Activated T-helper 1 cell treated with Interleukin-2 at 50 U/mL for 16 hours (primary cell): ENCODE measurements at places on chromosomes 1 and 21.

DNA sequence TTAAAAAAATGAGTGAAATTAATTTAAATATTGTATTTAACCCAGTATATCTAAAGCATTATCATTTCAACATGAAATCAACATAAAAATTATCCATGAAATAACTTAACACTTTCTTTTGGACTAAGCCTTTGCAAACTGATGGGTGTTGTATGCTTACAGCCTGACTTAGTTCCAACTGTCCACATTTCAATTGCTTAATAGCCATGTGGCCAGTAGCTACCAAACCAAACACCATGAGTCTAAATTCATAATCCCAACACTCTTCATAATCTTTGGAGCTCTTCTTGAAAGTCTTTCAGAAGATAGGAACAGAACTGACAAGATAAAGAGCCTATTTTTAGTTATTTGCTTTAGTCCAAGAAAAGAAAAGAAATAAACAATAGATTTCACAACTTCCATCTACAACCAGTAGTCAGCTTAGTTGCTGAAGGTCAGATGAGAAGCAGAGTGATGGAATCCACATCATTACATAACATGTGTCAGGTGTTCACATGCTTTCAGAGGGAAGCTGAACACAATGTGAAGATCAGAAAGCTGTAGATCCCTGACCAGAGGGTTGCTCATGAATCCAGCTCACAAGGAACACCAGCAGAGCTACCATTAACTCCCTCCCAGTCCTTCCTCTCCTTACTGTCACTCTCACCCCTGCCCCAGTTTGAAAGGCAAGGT, 144.0 kb upstream of the ZNF648 start:
- no peak for DNase-seq

GRCh38 chr1:207336559-207337467, 15.3 kb downstream of the CD55 start:
- no peak for DNase-seq

DNA sequence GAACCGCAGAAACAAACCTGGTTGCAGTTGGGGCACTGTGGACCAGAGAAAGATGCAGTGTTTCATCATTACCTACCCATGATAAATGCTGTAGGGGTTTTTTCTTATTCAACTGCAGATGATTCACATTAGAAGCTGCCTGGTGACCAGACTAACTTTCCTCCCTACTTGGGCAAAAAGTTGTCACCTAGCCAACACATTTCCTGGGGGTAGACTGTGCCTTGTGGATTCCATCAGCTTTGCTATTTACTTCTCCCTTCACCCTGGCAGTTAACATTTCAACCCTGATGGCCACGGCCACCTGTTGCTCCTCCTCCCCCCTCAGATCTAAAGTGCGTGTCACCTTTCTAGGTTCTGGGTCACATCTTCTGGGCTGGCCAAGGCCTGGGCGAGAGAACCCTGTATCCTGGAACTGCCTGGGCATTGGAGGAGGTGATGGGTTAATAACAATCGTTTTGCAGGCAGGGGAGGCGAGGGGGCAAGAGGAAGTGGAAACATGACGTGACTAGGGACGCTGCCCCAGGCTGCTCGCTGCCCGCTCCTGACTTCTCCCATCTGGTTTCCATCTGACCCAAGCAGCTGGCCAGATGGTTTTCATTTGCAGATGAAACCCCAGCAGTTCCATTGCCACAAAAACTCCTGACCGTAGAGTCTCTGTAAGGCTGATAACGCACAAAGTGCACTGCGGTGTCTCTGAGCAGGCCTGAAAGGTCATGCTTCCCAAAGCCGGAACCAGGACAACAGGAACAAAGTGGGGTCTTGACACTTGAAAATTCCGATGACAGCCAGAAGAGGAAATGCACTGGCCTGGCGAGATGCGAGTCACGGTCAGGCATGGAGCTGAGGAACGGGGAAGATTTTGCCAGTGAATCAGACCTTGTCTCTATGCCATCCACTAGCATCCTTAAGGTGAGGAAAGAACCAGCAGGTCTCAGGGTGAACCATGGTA, 36.6 kb downstream of the CAPZB start:
- DNase-seq, result no peak

- no peak for DNase-seq
These were observed 97.2 kb downstream of the ZFYVE9 start for GRCh38 chr1:52238887-52239707.

GRCh38 chr1:24236789-24237371, 49.8 kb upstream of the IFNLR1 start:
- no peak for DNase-seq

DNA sequence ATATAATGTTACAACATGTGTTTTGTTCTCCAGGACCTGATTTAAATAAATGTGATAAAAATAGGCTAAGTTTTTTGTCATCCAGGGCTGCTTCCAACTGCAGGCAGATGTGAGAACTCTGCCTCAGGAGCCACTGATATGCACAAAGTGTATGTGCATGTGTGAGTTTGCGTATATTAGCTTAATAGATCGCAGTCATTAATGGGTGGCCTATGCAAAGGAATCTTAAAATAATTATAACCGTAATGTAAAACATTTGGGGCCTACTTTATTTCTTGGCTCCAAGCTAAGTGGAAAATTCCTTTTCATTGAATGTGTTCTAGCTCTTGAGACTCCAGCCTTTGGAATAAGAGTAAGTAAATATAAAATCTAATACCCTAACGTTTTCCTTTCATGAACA, 16.8 kb downstream of the DHX9 start:
- no peak for DNase-seq

GRCh38 chr21:21233051-21233450, 234.8 kb downstream of the NCAM2 start:
- DNase-seq, result no peak

DNA sequence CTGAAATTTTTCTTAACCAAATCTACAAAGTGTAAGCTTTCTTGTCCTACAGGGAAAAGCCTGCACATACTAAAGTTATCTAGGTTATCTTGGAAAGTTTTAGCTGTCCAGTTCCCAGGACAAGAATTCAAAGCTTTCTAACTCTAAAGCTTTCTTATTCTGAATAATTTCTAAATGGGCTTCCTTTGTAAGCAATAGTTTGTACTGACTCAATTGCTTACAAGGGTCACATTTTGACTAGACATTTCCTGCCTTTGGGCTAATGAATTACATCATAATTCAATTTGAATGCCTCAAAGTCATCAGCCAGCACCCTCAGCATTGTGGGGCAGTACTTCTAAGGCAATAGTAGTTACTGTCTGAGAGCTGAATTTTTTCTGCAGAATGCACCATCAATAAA, 223.0 kb downstream of the LTN1 start:
- DNase-seq, result no peak

GRCh38 chr1:6152882-6153281, 27.2 kb downstream of the CHD5 start:
- DNase-seq, result no peak

- DNase-seq, result peak; percentile 61
These were observed 9.1 kb downstream of the TLR5 start for GRCh38 chr1:223133824-223134435.

GRCh38 chr1:181508486-181509165, 25.3 kb downstream of the CACNA1E start:
- DNase-seq, result no peak

DNA sequence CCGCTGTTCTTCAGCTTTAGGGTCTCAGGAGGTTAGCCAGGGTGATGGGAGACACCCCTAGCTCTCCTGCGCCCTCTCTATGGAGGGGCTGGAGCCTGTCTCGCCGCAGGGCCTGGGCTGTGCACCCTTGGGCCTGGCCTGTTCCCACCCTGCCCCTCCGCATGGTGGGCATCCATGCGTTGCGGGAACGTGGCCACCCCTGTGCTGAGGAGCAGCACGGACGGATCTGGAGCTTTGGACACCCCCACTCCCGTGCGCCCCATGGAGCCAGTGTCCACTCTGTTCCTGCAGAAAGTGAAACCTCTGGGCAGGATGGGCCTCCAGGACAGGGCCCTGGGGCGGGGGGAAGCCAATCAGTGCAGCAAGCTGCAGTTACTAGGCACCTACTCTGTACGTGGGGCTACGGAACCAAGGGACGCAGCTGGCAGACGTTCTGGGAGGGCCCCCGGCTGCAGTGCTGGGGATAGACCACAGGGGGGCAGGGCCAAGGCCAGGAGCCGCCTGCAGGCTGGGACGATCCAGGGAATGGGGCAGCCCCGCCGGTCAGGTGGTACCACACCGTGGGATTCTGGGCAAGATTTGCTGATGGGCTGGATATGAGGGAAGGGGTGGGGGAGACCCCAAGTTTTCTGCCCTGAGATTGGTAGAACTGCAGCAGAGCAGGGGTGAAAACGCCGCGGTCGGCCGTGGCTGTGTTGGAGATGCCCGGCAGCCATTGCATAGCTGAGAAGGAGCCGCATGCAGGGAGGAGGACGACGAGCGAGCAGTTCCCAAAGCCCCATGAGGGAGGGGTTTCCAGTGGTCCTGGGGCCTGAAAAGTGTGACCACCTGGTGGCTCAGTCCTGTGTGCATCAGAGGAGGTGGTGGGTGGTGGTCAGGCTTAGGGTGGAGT, 43.3 kb downstream of the TP73 start:
- DNase-seq, result no peak

GRCh38 chr1:173478094-173478674, 1.0 kb downstream of the PRDX6 start:
- DNase-seq, result no peak

DNA sequence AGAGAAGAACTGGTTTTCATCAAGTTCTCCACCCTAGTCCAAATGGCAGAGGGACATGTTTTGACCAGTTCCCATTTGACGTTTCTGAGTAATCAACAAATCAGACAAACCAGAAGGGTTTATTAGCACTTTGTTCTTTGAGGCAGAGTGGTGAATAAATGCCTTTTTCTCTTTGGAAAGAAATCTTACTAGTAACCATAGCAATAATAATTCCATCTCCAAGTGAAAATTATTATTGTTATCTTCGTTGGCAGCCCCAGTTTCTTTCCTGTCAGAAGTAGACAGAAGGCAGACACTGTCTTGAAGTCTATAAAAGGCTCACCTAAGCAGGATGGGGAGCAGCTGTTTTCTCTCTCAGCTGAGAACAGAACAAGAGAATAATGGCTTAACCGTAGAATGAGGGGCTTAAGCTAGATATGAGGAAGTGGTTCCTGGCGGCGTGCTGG, 391.6 kb downstream of the PBX1 start:
- DNase-seq, result no peak

GRCh38 chr1:22728751-22729399, 18.2 kb downstream of the EPHB2 start:
- DNase-seq, result no peak

GRCh38 chr1:80536461-80536860, 1264.3 kb upstream of the ADGRL2 start:
- DNase-seq, result no peak

DNA sequence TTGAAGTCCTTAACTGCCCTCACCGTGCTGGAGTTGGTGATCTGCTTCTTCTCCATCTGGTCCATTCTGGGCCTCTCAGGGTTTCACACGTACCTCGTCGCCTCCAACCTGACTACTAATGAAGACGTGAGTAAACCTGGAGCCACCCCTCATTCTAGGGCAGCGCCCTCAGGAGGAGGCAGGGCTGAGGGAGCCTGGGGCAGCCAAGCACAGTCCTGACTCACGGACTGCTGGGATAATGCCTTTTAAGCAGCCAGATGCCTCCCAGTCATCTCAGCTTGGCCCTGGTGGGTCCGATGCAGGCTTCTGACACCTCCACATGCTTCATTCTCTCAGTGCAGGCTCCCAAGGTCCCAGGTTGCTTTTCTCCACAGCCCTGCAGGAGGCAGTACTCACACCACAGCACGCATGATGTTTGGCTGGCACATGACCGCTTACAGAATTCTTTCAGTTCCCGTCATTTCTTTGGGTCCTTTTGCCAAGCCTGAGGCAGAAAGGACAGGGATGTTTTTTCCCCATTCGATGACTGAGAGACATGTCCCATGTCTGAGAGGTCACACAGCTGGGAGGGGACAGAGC, 11.8 kb upstream of the SFN start:
- DNase-seq, result no peak

GRCh38 chr1:94599095-94599813, 57.7 kb upstream of the F3 start:
- no peak for DNase-seq

DNA sequence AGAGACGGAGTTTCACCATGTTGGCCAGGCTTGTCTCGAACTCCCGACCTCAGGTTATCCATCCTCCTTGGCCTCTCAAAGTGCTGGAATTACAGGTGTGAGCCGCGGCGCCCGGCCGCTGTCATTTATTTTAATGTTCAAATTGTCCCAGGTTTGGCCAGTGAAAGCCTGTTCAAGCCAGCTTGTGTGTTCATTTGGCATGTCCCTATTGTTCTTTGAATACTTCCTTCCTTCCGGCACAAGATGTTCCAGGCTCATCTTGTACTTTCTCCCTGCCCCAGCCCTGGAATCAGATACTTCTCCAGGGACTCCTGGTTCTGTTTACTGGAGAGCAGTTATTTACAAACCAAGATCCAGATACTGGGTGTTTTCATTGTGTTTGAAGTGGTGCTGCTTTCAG, 37.0 kb downstream of the ZBTB8B start:
- DNase-seq, result no peak

DNA sequence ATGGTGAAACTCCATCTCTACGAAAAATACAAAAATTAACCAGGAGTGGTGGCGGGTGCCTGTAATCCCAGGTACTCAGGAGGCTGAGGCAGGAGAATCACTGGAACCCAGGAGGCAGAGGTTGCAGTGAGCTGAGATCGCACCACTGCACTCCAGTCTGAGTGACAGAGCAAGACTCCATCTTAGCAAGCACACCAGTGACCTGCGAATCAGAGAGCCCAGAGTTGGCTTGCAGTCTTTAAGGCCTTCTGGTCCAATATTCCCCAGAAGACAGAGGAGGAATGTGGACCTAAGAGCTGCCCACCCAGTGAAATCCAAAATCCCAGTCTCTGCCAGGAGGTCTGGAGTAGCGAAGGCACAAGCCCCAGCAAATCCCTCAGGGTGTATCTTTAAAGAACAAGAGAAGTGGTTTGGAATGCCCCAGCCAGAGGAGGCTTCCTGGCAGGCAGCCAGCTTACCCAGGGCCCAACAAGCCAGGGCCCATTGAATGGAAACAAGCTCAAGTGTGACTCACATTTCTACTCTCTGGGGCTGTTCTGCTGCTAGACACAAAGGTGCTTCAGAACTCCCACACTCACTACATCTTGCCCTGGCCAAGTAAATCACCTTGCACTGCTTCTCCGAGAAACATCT, 23.9 kb downstream of the GPR161 start:
- no peak for DNase-seq

DNA sequence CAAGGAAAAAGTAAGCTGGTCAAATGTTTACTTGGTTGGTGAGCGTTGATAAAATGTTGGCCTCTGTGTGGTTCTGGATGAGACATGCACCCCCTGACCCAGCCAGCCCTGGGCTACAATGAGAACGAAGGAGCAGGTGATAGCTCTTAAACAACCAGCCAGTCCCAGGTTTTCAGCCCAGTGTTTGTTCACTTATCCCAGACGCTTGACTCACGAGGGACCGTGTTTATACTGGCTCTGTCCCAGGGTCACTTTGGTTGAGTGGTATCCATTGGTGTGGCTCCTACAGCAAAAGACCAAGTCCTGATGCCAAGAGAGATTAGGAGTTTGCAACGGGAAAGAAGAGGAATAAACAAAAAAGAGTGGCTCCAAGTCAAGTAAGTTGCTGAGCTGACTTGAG, 86.9 kb downstream of the KCNJ15 start:
- DNase-seq, result no peak

DNA sequence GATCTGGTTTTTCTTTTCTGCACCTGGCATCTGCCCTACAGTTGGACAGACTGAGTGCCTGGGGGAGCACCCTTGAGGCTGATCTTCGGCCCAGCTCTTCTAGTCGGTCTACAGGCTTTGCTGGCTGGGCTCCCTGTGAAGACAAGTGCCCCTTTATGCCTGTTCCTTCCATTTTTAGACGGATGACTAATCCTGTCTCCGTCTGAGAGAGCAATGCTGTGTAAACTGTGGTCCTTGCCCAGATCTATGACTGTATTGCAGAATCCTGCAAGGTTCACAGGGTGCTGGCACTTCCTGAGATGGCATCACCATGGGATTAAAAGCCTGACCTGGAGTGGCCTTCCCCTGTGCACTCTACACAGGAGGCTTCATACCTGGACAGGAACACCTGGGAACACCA, 47.6 kb upstream of the SAMD13 start:
- DNase-seq, result no peak
